Esophagus muscularis mucosa (tissue), 4 donors: ENCODE measurements at places on chromosomes 3 and 15. TPM values are rescaled to one million over a fixed set of nuclear protein-coding genes. Genes with fewer than 3 reads are reported as not detected.

Gene MOBP
- total RNA-seq: not detected

GRCh38 chr3:117748131-117748530 is 1038.6 kb downstream of the TUSC7 start:
- H3K27me3 ChIP-seq: no peaks in the 10 kb centered on the region
- H3K4me1 ChIP-seq: no peaks in the 10 kb centered on the region
- no peaks in the 10 kb centered on the region for H3K36me3 ChIP-seq
- no peak overlapping the region for H3K4me3 ChIP-seq
- DNase-seq: no peak

- no peaks in the 10 kb centered on the region for H3K36me3 ChIP-seq
- H3K27me3 ChIP-seq: no peaks in the 10 kb centered on the region
- peak overlapping the region; percentile 46 for H3K4me3 ChIP-seq
These were observed 631 bp upstream of the PRICKLE2 start for GRCh38 chr3:64225695-64226499.

GRCh38 chr3:47259114-47259513 is 23.5 kb downstream of the KIF9 start:
- no peaks in the 10 kb centered on the region for H3K4me1 ChIP-seq
- no peaks in the 10 kb centered on the region for H3K36me3 ChIP-seq
- no peak overlapping the region for H3K4me3 ChIP-seq

- no peak overlapping the region for H3K4me3 ChIP-seq
- peaks cover 5% of the 10 kb centered on the region for H3K4me1 ChIP-seq
- no peak for DNase-seq
- no peaks in the 10 kb centered on the region for H3K36me3 ChIP-seq
- H3K27ac ChIP-seq: no peak overlapping the region
These were observed 92.3 kb upstream of the TLE3 start for GRCh38 chr15:70189826-70190695.

DNA sequence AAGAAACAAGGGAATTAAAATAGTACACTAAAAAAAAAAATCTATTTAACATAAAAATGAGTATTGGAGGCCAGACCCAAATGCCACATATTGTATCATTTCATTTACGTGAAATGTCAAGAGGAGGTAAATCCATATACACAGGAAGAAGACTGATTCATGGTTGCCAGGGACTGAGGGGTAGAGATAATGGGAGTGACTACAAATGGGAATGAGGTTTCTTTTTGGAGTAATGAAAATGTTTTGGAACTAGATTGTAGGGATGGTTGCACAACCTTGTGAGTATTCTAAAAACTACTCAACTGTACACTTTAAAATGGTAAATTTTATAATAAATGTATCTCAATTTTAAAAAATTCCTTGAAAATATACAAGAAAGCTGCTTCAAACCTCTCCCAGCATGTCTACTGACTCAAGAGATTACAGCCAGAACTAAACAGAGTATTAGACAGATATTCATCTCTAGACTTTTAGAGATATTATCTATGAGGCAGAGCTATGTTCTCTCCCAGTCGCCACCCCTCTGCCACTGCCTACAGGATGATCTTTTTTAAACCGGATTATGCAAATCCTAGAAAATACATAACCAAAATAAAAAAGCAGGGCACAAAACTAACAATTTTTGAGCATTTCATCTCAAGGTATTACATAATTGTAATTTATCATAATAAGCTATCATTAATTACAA is 6.2 kb downstream of the HLTF start:
- H3K27ac ChIP-seq: no peak overlapping the region
- no peak overlapping the region for H3K4me3 ChIP-seq
- DNase-seq: no peak
- peaks cover 4% of the 10 kb centered on the region for H3K4me1 ChIP-seq

DNA sequence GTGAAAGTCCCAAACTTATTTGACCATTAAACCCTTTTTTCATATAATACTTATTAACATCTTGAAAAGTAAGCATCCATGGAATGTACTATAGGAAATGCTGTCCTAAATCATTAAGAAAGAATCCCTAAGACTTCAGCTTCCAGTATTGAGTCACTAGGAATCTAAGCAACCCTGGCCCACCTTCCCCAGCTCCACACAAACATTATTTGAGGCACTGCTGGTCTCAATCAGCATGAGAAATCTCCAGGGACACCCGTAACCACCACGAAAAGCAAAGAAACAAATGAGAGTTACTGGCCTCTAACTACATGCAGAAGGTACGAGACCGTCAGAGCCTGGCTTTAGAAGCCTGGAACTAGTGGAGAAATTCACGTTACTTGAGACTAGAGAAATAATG is 68.2 kb downstream of the POLQ start:
- no peaks in the 10 kb centered on the region for H3K36me3 ChIP-seq
- H3K27me3 ChIP-seq: no peaks in the 10 kb centered on the region
- no peaks in the 10 kb centered on the region for H3K4me1 ChIP-seq
- no peak overlapping the region for H3K27ac ChIP-seq
- DNase-seq: no peak

- no peak overlapping the region for H3K27ac ChIP-seq
- no peaks in the 10 kb centered on the region for H3K4me1 ChIP-seq
- H3K36me3 ChIP-seq: no peaks in the 10 kb centered on the region
- no peak overlapping the region for H3K4me3 ChIP-seq
These were observed 136.3 kb downstream of the THSD4 start for GRCh38 chr15:71251584-71252043.

DNA sequence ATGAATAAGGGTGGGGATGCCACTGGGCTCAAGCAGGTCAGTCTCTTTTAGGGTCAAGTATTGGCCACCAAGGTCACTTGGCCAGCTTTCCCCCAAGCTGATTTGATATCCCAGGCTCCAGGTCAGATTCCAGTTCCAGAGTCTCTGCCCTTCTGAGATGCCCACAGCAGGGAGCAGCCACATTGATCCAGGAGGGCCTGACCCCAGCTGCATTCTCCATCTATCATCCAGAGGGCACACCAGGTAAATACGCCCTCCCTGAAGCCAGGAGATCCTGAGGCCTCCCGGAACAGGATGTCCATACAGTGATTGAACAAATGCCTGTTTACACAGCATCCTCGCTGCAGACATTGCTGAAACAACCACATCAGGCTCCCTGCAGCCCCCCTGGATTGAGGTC is 264.6 kb upstream of the TLE3 start:
- H3K36me3 ChIP-seq: no peaks in the 10 kb centered on the region
- H3K4me3 ChIP-seq: no peak overlapping the region
- DNase-seq: no peak
- H3K27me3 ChIP-seq: peaks cover 1% of the 10 kb centered on the region
- no peak overlapping the region for H3K27ac ChIP-seq

Gene POPDC2
- 67.9 TPM for total RNA-seq

DNA sequence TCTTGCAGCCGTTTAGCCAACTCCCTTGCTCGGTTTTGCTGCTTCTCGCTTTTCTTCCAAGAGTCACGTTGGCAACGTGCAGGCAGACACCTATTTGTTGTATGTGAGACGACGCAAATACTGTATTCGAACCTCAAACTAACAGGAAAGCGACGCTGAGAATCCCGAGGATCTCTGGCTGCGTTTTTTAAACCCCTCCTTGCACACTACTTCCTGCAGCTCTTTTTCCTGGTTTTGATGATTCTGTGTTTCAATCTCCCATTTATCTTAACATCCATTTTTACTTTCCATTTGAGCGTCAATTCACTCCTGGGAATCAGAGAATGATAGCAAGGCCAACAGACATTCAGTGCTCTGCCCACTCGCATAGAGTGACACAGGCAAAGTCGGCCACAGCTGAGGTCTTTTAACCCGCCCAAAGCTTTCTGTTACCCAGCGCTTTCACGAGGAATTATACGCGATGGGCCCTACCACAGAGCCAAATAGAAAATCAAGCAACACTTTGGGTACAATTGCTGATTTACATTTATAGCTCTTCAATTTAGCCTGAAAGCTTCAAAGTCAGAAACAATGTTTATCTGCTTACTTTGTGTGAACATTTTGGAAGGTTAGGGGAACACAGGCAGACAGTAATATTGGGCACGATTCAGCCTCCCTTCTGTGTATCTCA is 1.6 kb upstream of the ANXA2 start:
- H3K4me1 ChIP-seq: peaks cover 25% of the 10 kb centered on the region
- H3K27me3 ChIP-seq: no peaks in the 10 kb centered on the region
- no peak for DNase-seq
- no peaks in the 10 kb centered on the region for H3K36me3 ChIP-seq

Gene SNTN
- total RNA-seq: not detected

DNA sequence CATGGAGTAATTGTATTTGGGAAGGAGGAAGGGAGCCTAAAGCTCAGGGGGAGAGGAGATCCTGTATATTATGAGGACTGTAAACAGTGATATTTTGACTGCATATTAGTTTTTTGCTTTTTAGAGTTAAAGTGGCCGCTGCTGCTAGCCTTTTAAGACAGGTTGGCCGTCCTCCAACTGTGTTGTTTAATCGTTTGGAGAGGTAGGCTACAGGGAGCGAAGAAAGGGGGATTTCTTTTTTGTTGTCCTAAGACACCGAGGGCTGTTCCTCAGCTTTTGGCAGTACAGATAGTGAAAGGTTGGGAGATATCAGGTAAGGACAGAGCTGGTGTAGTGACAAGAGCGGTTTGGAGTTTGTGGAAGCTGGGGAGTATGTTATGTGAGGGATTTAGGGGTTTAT is 38.2 kb upstream of the RNF7 start:
- H3K27ac ChIP-seq: no peak overlapping the region
- no peak overlapping the region for H3K4me3 ChIP-seq
- peak; percentile 42 for DNase-seq
- H3K27me3 ChIP-seq: no peaks in the 10 kb centered on the region
- H3K36me3 ChIP-seq: no peaks in the 10 kb centered on the region
- H3K4me1 ChIP-seq: no peaks in the 10 kb centered on the region

DNA sequence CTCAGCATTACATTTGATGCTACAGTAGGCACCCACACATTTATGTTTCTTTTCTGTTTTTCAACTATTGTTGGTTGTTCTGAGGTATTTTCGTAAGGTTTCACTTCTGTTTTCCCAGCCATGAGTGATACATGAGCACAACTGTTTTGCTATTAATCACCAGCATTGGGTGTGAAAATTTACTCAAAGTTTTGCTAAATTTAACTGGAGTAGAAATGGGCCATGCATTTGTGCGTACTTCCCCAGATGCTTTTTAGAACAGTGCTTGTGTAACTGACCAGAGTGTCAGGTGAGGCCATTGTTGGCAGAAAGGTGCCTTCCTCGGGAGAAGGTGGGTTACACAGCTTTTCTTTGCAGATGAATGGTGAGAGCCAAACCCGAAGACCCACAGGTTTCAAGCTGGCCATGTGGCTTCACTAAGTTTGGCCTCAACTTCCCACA is 70.4 kb downstream of the ST6GAL1 start:
- H3K4me3 ChIP-seq: no peak overlapping the region
- H3K4me1 ChIP-seq: no peaks in the 10 kb centered on the region
- H3K36me3 ChIP-seq: no peaks in the 10 kb centered on the region
- DNase-seq: no peak

Gene ADGRG7
- total RNA-seq: not detected

DNA sequence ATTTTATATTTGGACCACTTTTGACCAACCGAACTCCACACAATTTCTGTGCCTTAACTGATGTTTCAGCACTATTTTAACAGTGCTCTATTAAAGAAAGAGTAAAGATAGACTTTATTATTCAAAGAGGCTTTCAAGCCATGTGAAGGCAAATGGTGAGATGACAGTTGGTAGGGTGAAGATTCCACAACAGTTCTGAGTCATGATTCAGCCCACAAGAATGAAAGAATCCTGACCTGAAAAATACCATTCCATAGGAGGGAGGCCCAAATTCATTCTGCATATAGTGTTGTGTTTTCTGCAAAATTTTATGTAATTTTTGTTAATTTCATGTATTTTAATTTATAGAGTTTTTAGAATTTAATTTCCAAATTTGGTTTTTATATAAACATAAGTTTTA is 135.6 kb upstream of the STAC start:
- no peaks in the 10 kb centered on the region for H3K36me3 ChIP-seq
- no peak overlapping the region for H3K4me3 ChIP-seq
- no peaks in the 10 kb centered on the region for H3K4me1 ChIP-seq
- H3K27ac ChIP-seq: no peak overlapping the region
- no peaks in the 10 kb centered on the region for H3K27me3 ChIP-seq

DNA sequence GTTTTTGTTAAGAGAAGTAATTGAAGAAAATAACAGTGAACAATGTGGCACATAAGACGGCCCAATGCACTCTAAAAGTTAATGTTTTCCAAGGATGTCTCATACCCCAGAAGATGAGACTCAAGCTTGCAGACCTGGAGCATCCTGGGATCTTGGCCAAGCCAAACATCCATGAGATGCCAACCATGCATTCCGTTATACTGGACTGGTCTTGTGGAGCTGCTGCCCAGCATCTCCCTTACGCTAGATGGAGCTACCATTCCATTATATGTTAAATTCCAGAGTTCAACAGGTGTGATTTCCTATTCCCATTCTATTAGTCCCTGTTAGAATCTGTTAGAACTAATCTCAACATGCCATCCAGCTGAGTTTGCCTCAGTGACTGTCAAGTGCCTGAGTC is 181.8 kb downstream of the PDCD6IP start:
- H3K4me3 ChIP-seq: no peak overlapping the region
- DNase-seq: no peak
- H3K36me3 ChIP-seq: no peaks in the 10 kb centered on the region

DNA sequence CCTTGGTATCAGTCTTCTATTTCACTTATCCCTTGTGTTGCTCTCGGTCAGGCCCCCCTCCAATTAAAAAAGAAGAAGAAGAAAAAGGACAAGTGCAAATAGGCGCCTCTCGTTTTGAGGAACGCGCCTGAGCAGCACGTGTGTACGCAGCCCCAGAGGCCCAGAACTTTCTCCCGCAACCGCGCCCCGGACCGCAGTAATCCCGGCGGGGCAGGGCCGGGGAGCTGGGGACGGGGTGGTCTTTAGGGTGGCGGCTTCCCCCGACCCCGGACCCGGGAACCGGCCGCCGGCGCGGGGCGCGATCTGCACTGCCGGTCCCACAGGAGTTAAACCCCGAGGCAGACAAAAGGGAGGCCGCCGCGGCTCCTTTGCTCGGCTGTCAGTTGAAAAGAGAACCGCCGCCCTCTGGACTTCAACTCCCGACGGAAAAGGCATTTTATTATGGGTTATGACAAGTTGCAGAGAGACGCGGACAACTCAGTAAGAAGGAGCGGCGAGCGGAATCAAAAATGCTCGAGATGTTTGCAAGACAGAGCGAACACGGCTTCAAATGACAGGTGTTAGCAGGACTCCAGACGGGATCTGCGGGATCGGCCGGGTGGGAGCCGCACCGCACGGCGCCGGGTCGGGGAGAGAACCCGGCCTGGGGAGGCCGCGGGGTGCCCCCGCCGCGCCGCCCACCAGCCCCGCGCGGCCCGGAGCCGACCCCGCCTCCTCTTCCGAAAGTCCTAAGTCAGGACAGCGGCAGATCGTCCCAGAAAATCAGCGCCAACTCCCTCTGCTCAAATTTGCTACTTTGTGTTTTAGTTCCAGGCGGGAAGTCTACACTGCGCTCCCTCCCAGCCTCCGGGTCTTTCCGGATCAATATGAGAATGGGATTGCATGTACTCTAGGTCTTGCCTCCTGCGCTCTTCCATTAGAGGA is 79.0 kb downstream of the NR2F2 start:
- H3K4me1 ChIP-seq: peaks cover 22% of the 10 kb centered on the region
- H3K36me3 ChIP-seq: no peaks in the 10 kb centered on the region
- no peak overlapping the region for H3K27ac ChIP-seq
- DNase-seq: peak; percentile 86
- peaks cover 54% of the 10 kb centered on the region for H3K27me3 ChIP-seq

Gene FILIP1L
- total RNA-seq: 134 TPM

GRCh38 chr3:129278439-129278965 is at the start of gene HMCES:
Gene HMCES, plus strand, starts transcription at chr3:129278870. Its CDS starts 863 bp downstream, at chr3:129279733.
- peaks cover 44% of the 10 kb centered on the region for H3K36me3 ChIP-seq
- peaks cover 36% of the 10 kb centered on the region for H3K4me1 ChIP-seq
- H3K27ac ChIP-seq: peak within 1 kb of the TSS; percentile 93
- DNase-seq: peak; percentile 98
- no peaks in the 10 kb centered on the region for H3K27me3 ChIP-seq
